NB4 (cell line): ENCODE measurements at places on chromosomes 6 and 20.

DNA sequence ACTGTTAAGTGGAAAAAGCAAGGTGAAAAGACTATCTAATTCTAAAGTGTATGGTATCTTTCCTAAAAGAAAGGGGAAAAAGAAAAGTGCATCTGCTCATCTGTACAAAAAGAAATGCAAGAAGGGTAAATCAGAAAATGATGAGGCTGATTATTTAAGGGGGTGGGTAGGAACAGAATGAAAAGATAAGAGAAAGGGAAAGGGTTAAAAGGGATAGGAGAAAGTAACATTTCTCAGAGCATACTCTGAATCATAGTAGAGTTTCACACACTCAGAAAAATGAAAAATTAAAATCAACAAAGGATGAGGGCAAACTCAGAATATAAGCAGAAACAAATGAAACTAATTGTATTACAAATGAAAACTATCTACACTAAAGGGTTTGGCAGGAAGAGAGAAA is 79.1 kb downstream of the RNGTT start:
- DNase-seq: no peak

GRCh38 chr20:44419131-44419844 is 56.4 kb upstream of the TTPAL start:
- no peak for DNase-seq

- DNase-seq: no peak
These were observed 146.9 kb downstream of the FOXC1 start for GRCh38 chr6:1756472-1757129.

GRCh38 chr6:106906232-106906631 is 68.3 kb downstream of the CD24 start:
- no peak for DNase-seq

DNA sequence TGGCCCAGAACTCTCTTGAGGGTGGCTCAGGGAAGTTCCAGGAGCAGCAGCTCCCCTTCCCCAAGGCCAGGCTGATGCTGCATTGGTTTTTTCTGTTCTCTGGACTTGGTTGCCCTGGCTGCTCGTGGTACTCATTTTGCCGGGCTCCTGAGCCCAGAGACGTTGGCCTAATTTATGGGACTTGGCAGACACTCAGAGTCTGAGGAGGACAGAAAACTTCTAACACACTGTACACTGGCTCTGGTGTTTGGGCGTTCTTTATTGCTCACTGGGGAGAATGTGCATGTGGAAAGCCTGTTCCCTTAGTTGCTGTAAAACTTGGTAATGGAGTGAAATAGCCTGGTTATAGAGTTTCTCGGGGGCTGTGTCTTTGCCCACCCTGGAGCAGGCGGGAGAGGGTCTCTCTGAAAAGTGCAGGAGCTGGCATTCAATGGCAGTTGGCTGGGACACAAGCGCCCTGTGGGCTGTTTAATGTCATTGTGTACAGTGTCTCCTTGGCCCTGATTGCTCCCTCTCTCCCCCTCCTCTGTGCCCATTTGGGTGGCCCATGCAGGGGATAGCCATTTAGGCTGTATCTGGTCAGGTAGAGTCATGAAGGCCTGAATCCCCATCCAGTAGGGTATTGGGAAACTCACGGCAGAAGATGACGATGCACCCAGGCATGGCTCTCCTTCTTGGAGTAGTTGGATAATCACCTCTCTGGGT is 109.3 kb downstream of the CDC5L start:
- no peak for DNase-seq

- peak; percentile 65 for DNase-seq
These were observed 48.9 kb downstream of the ATXN1 start for GRCh38 chr6:16712255-16712930.

- no peak for DNase-seq
These were observed 1.3 kb downstream of the CALHM5 start for GRCh38 chr6:116512734-116513133.

DNA sequence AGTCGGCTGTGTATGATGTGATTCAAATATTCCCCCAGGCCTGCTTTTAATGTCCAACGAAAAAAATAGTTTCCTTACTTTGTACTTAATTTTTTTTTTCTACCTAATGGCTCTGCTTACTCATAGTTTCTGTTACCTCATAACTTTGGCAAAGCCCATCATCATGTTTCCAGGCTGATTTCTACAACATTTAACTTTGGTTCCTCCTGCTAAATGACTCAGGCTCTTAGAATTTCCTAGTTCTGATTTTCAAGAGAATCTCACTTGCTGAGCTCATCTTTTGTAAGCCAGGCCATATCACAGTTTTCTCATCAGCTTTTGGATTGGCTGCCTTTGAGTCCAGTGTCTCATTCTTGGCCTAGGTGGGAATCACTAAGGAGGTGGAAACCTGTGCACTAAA is 323.1 kb downstream of the HDGFL1 start:
- DNase-seq: no peak

DNA sequence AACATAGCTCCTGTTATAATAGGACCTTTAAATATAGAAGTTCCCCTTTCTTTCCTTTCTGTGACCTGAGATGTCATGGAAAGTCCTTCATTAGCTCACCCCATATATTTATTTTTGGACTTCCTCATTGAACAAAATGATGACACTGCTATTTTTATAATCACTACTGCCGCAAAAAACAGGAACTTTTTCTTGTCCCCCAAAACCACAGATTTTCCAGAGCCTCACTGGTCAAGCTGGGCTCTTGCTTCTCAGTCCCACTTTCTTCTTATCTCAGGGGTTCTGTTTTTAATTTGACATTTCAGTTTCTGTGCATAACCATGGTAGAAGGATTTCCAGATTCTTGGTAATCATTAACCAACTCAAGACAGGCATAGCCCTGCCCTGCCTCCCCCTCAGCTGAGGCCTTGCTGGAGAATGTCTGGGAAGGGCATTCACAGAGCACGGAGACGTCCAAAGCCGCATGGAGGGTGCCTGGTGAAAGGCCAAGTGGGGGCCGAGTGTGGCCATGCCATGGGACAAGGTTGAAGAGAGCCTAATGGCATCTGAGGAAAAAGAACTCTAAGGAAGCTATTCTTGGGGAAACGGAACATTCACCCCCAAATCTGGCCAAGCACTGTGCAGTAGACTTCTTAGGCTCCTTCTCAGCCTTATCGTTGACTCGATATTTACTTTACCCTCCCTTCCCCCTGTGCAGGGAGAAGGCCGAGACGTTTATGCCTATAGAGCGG is 73.7 kb downstream of the EDN1 start:
- DNase-seq: peak; percentile 83

- DNase-seq: no peak
These were observed 6.5 kb downstream of the COL11A2 start for GRCh38 chr6:33185654-33186187.

DNA sequence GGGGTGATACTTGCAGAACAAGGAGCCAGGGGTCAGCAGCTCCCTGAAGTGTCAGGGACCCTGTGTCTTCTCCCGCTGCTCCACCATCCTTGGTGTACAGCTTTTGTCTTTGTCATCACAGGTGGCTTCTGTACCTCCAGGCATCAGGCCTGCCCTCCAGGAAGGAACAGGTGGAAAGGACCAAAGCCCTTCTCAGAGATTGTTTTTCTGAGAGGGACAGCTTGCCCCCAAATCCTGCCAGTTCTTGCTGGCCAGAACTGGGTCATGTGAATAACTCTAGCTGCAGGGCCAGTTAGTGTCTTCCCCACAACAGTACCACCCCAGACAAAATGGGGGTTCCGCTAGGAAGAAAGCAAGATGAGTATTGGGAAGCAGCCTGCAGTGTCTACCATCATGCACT is 31.4 kb downstream of the SNPH start:
- DNase-seq: no peak

DNA sequence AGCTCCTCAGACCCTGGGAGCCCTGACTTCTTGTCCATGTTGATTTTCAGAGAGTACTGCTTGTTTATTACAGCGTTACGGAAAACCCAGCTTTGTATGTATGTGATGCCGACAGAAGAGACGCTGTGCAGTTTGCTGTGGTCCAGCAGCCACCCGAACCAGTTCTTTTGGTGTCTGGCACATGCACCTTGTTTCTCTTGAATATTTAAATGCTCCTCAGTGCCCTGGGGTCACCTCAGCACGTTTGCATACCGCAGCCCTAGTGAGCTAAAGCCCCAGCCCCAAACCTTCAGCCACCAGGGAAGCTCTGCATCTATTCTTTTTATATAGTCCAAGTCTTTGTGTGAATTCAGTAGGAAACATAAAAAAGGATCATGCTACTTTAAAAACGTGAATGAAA is 39.9 kb downstream of the AFDN start:
- no peak for DNase-seq

GRCh38 chr6:36118550-36119107 is 11.7 kb upstream of the MAPK13 start:
- DNase-seq: peak; percentile 88

- DNase-seq: no peak
These were observed 12.9 kb downstream of the BEND3 start for GRCh38 chr6:107102414-107102805.

- no peak for DNase-seq
These were observed 90.2 kb downstream of the PHACTR1 start for GRCh38 chr6:12806796-12807195.

GRCh38 chr20:59004763-59005522 is 2.1 kb downstream of the CTSZ start:
- DNase-seq: peak; percentile 63

DNA sequence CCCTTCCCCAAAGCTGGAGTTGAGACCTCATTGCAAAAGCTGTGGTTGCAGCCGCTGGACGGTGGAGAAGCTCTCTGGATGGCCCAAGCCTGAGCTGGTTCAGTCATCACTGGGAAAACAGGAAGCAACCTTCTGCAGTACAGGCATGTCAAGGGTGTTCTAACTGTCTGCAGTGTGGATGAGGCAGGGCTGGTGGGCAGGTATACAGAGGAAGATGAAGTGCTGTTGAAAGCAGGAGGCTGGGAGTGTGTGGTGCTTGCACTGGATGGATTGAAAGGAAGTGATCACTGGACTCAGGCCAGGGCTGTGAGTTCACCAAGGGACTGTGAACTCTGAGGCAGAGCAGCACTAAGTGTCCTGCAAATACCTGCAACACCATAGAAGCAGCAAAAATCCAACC is 89.0 kb upstream of the NOX3 start:
- peak; percentile 15 for DNase-seq

DNA sequence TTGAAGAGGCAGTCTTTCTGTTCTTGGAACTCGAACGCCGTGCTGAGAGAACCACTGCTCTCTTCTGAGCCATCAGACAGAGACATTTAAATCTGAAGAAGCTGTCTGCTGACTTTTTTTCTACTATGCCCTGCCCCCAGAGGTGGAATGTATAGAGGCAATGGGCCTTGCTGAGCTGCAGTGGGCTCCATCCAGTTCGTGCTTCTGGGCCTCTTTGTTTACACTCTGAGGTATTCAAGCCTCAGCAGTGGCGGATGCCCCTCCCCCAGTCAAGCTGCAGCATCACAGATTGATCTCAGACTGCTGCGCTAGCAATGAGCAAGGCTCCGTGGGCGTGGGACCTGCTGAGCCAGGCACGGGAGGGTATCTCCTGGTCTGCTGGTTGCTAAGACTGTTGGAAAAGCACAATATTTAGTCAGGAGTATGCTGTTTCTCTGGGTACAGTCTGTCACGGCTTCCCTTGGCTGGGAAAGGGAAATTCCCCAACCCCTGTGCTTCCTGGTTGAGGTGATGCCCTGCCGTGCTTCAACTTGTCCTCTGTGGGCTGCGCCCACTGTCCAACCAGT is 526.8 kb downstream of the CD109 start:
- DNase-seq: no peak

- no peak for DNase-seq
These were observed 8.3 kb downstream of the TFAP2A start for GRCh38 chr6:10406556-10406955.

DNA sequence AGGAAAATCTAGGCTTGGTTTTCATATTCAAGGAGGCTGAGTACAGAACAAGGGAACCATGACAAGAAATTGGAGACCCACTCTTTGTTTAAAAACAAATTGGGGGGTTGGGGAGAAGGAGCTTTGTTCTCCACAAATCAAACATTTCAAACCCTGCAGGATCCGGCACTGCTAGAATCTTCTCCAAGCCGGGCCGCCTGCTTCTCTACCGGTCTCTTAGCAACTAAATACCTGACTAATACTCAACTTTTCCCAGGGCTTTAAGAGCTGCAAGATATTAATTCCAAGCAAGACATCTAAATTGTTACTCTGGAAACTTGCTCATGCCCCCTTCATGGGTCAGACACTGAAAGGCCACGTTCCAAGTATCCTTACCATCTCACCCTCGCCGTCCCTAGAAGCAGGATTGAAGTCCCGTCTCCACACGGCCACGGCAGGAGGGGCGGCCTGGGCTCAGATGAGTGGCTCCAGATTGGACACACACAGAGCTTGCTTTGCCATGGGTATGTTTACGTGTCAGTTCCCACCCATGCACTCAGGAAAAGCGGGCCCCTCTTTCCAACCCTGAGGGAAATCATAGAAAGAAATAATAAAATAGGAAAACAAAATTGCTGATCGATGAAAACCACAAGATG is 126.4 kb upstream of the CDH4 start:
- DNase-seq: no peak

DNA sequence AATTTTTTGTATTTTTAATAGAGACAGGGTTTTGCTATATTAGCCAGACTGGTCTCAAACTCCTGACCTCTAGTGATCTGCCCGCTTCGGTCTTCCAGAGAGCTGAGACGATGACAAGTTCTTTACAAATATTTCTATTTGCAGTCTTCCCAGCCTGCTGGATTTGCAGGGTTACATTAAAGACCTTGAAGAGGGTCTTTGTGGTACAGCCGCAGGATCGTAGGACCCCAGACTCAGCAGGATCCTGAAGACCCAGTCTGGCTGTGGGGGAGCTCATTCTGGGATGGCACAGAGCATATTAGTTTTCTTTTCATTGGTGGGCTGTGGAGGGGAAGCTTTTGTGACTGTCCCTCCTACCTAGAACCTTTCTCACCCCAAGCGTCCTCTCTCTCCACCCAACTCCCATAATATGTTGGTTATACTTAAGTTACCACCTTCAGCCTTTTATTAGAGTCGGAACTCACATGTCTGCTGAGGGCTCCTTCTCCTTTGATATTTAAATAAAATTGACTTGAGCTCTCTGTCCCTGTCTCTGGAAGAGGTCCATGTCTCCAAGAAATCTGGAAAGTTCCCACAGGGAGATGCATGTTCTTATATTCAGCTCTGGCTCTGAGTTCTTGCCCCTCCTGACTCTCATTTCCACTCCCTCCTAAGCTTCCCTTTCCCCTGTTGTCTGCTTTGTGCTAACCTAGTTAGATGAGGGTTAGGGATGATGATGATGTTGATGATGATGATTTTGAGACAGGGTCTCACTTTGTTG is 72.0 kb downstream of the TIAM2 start:
- no peak for DNase-seq

- no peak for DNase-seq
These were observed 9.8 kb upstream of the ZNFX1 start for GRCh38 chr20:49287555-49288249.

- DNase-seq: no peak
These were observed 270.9 kb upstream of the JARID2 start for GRCh38 chr6:14974792-14975470.

GRCh38 chr6:63560801-63561287 is 11.4 kb upstream of the LOC128125822 start:
- no peak for DNase-seq

GRCh38 chr6:77638129-77638830 is 14.6 kb upstream of the MEI4 start:
- DNase-seq: peak; percentile 14
